Activated T-helper 1 cell treated with anti-CD3 and anti-CD28 coated beads, Interleukin-2, amount 50 U/mL, for 16 hours (primary cell): ENCODE measurements at places on chromosomes 4 and X.

- no peak for DNase-seq
Measured at GRCh38 chrX:37666516-37666915, 19.1 kb upstream of the XK start.

DNA sequence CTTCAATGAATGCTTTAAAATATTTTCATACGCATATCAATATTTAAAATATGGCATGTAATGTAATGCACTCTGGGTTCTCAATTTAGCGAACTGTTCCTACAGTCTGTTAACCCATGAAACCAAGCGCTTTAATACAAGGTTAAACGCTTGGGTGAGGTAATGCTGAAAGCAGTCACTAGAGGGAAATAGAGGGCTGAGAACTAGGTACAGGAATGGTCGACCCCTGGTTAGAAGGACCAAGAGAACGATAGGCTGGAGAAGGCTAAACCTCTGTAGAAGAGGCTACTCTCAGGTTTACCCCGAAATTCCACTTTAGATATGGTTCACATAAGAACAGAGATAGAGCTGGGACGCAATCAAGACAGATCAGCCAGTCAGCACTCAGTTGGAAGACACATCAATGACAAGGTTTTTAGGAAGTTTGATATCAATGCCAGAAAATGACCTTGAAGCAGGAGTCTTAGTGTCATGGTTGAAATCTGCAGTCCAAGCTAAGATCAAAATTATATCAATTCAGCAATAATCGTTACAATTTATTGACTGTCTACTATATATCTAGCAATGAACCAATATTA is 26.9 kb downstream of the ARSJ start:
- DNase-seq, result no peak

DNA sequence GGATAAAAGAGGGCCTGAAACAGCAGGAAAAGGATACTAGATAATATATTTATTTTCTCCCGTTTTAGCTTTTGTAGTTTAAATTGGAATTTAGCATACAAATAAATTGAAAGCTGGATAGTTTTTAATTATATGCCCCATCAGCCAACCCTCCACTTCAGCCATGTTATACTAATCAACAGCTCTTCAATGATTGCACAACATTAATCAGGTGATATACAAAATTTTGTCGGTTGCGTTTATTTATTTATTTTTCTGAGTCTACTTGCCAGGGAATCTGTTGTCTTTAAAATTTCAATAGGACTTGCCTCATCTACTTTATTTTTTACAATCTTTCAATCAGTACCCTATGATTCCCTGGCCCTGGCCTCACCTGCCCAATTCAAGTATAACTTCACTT is 12.1 kb downstream of the DGKK start:
- no peak for DNase-seq

GRCh38 chr4:98673288-98673644 is 14.9 kb upstream of the TSPAN5 start:
- no peak for DNase-seq

DNA sequence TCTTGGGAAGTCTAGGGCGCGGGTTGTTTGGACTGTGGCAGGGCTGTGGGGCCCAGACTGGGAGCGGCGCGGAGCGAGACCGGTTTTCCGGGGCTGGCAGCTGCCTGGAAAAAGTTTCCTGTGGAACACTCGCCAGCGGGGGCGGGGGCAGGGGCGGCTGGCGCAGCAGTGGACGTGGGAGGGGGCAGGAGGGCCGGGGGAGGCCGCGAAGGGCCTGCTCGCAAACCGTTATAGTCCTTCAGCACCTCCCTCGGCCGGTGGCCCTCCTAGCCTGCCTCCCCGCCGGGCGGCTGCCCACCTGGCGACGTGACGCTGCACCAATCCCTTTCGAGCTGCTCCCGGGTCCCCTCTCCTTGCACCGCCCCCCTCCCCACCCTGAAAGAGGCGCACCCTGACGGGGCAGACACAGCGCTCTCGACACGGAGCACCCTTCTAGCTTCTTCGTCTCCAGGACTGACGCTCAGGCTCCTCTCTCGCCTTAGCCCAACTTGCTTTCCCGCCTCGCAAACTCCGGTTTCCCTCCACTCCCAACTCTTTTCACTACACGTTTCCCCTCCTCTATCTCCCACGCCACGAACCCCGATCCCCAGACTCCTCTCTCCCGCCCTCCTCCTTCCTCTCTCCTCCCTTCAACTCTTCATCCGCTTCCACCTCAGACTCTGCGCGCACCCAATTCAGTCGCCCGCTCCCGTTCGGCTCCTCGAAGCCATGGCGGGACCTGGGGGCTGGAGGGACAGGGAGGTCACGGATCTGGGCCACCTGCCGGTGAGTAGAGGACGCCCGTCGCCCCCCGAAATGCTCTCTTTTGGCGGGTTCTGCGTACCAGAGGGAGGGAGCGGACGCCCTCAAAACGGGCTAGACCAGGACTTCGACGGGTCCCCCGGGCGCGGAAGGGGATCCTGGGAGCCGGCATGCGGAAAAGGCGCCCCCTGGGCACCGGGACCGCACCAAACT is at the start of gene NRK:
NRK (plus strand) TSS at position 402 of the 954 bp plus-strand sequence; CDS start at position 709, 307 bp downstream.
- no peak for DNase-seq

GRCh38 chrX:131827935-131828334 is 195.2 kb upstream of the STK26 start:
- DNase-seq, result no peak

- DNase-seq, result no peak
Measured at GRCh38 chrX:130550351-130550750, 148.6 kb downstream of the RBMX2 start.
